ENCODE measurements at places on chromosomes 16 and 17.

- DNase-seq = no peak
Measured at GRCh38 chr17:61389670-61390478, 9.8 kb upstream of the TBX2 start.

DNA sequence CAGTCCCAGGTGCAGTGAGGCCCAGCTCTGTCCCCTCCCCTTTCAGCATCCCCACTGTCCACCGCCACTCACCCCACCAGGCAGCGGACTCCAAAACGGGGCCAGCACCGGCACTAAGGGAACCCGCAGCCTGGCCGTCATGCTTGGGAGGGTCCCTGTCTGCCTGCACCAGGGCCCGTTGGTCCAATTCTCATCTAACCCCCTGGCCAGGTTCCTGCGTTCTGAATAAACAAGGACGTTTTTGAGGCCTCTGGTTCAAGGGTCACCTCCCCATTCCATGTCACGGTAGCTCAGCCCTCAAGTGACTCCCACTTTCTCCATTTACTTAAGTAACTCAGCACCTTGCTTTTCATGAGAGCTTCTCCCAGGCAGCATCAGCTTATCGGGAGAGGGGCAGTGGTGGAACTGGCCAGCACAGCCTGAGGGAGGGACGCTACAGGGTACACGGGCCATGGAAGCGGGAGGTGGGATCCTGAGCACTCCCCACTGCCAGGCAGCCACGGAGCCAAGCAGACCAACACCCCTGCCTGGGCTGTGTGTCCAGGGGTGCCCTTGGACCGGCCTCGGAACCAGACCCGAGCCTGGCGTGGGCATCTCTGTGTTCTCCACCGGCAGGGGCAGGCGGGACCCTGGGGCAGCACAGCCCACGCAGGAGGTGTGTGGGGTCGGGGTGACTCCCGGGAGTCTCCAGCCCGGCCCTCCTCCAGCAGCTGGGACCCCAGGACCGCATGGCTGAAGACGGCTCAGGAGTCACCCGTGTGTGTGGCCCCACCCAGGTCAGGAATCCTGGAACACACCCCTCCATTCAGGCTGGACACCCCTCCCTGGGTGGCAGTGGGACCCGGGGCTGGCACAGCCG is 74.9 kb upstream of the GNG13 start:
- DNase-seq = no peak

DNA sequence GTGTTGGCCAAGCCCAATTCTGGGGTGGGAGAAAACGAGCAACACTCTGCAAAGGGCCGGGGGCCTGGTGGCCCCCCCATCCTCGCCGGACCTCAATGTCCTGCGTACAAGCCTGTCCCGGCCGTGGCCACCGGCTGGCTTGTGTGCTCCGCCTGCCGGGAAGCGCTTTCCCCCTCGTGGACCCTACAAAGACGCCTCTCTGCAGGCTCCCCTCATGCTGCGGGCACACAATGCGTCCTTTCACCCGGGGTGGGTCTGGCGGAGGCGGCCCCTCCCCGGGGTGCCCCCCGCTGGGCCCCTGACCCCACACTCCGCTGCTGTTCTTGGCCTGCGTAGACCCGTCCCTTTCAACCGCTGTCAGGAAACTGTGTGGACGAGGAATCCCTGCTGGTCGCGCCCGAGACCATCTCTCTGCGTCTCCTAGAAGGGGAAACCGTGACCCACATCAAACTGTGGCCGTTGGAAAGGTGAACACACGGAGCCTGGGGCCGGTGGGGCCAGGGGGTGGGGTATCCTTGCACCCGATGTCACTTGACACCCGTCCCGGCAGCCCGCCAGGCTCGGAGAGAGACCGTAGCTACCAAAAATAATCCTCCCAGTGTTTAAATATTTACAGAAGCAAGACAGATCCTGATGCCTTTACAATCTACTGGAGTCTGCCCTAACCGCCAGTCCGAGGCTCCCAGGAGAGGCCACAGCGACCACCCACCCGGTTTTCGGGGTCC is 43.6 kb downstream of the TBC1D16 start:
- DNase-seq = no peak

GRCh38 chr16:2816751-2817339 is at the start of gene PRSS21:
PRSS21 (plus strand) TSS chr16:2817237; CDS start chr16:2817269, 32 bp downstream.
- DNase-seq = no peak

- no peak for DNase-seq
Measured at GRCh38 chr17:38751144-38751807, 1.3 kb upstream of the PSMB3 start.

- no peak for DNase-seq
Measured at GRCh38 chr17:27315322-27315721, 21.4 kb downstream of the WSB1 start.

DNA sequence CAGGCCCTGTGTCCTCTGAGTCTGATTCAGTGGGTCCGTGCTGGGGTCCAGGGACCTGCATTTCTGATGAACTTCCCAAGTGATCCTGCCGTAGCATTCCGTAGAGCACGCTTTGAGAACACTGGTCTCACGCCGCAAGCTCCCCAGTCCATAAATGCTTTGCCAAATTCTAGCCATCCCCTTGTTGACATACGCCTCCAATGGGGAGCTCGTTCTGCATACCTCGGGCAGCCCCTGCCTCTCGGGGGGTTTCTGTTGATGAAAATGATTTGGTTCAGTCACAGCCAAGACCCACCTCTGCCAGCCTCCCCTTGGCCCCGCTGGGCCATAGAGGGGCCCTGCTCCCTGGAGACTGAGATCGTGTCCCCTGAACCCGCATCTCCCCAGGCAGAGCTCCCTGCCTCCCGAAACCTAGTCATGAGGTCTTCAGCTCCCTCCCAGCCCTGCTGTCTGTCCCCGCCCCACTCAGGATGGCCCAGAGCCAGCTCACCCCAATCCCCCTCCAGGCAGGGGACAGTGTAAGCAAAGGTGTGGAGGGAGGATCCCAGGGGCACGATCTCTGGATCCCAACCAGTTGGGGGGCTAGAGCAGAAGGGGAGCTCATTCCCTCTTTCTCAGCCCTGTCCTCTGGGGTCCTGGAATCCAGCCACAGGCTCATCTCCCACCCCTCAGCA is 16.2 kb upstream of the SPNS2 start:
- DNase-seq = no peak

DNA sequence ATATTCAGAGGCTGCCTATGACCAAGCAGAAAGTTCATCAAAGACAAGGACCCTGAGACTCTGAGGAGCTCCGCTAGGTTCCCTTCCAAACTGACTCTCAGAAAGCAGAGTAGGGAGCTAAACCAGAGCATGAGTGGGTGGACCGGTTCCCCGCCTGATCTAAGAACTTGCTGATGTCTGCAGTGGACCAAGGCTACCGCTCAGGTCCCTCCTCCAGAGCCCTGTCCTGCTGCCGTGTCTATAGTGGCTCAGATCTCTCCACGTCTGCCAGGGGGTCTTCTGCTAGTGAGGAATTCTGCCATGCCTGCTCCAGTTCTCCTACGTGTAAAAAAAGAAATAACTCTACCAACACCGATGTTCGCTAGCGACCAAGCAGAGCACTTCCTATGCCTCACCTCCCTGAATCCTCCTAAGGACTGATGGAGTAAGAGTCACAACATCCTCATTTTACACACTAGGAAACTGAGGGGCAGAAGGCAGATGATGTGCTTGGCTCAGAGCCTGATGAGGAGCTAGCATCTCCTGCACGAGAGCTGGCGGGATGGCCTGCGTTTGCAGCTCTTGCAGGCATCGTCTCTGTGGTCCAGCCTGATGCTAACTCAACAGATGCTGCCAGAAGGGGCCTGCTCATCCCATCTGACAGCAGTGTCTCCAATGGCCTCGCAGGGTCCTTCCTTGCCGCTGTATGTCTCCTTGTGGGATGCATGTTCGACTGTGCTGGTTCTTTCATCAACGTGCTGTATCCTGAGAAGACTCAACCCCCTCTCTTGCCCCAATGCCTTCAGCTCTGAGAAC is 265.5 kb downstream of the C16orf95 start:
- DNase-seq = no peak

GRCh38 chr16:87954361-87954760 is 3.1 kb downstream of the BANP start:
- no peak for DNase-seq

- no peak for DNase-seq
Measured at GRCh38 chr17:7560172-7561027, 1.3 kb upstream of the SENP3 start.

- DNase-seq = no peak
Measured at GRCh38 chr16:14302031-14302398, 230.9 kb downstream of the MRTFB start.

DNA sequence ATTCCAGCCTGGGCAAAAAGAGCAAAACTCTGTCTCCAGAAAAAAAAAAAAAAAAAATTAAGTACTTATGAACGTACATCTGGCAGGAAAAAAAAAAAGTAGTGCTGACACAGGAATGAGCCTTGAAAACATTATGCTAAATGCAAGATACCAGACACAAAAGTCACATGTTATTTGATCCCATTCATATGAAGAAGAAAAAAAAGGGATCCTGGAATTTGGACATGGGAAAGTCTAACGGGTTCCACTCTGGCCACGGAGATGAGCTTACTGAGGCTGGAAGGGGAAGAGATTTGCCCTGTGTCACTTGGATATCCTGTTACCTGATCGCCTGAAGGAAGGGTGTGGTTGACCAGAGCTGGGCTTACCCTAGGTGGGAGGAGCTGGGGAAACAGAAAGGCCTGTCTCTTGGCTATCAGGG is 251.9 kb downstream of the PARN start:
- DNase-seq = no peak

GRCh38 chr16:1398826-1399581 is 15.5 kb downstream of the UNKL start:
- DNase-seq = no peak

GRCh38 chr17:76255801-76256429 is 9.2 kb upstream of the UBALD2 start:
- DNase-seq = no peak

DNA sequence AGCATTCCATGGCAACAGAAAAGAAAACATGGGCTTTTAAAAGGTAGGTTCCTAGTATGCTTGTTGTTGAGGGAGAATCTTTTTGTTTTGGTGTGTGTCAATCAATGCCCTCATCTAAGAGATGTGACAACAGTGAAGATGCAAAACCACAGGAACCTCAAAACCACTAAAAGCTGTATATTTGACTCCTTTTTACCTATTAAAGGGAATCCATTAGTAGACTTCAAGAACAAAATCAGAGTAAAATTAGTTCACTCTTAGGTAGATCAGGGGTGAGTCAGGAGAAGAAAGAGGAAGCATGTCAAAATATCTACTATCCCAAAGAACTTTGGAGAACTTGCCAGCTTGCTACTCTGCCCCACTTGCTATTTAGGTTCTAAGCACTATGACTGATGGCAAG is 89.1 kb downstream of the CDK5R1 start:
- DNase-seq = no peak

GRCh38 chr17:81097943-81098308 is 63.0 kb downstream of the BAIAP2 start:
- DNase-seq = no peak

DNA sequence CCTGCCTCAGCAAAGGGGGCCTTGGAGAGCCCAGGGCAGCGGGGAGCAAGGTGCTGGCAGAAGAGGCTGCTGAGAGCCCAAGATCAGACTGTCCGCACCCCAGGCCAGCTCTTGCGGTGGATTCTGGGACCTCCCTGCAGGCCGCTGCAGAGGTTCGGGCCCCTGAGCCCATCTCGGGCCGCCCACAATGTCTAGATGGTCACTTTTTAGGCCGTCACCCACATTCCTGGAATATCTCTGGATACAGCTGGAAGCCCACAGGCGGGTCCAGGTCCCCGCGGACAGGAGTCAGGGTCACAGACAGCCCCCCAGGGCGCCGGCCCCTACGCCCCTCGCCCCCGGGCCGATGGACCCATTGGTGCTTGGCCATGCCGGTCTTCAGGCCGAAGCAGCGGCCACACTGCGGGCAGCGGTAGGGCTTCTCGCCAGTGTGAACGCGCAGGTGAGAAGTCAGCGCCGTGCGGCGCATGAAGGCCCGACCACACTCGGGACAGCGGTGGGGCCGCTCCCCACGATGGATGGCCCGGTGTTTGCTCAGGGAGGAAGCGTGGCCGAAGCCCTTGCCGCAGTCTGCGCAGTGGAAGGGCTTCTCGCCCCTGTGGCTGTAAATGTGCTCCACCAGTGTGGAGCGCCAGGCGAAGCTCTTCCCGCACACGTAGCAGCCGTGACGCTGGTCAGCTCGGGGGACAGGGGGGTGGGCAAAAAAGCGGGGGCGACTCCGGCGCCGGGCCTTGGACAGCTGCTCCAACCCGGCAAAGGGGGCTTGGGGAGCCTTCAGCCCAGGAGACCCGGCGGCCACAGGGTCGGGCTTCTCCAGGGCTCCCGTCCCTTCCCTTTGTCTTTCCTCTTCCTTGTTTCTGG is 2.1 kb downstream of the ZNF747 start:
- DNase-seq = no peak

All from stimulated activated CD8-positive, alpha-beta memory T cell treated with anti-CD3 and anti-CD28 coated beads, Interleukin-15, amount 100 ng/mL, for 4 hours (primary cell).